ENCODE measurements at places on chromosomes 16 and 17.
A peak's percentile ranks its signal among the peaks of the same experiment; 100 is the strongest.

GRCh38 chr16:28277537-28278388 lies 14.6 kb upstream of the SBK1 start:
- DNase-seq = no peak

DNA sequence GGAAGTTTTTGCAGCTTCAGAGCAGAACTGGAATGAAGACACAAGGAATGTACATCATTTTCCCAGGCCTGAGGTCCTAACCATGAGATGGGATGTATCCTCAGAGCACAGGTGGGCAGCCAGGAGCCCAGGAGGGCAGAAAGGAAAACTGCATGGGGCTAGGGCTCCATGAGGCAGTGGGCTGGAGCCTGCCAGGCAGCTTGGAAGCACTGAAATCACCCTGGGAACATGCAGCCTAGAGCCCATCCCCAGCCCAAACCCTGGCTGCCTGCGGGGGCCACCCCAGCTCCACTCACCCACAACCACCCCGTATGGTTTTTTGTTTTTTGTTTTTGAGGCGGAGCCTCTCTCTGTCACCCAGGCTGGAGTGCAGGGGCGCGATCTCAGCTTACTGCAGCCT lies 86.2 kb upstream of the SIAH1 start:
- DNase-seq = no peak

GRCh38 chr17:27407916-27408864 lies 48.1 kb upstream of the KSR1 start:
- no peak for DNase-seq

- no peak for DNase-seq
Observed at GRCh38 chr17:68382582-68383085, 74.7 kb downstream of the WIPI1 start.

- no peak for DNase-seq
Observed at GRCh38 chr17:58004060-58004459, 3.0 kb downstream of the SRSF1 start.

GRCh38 chr16:54407596-54407995 lies 121.0 kb upstream of the IRX3 start:
- DNase-seq = peak; percentile 25

DNA sequence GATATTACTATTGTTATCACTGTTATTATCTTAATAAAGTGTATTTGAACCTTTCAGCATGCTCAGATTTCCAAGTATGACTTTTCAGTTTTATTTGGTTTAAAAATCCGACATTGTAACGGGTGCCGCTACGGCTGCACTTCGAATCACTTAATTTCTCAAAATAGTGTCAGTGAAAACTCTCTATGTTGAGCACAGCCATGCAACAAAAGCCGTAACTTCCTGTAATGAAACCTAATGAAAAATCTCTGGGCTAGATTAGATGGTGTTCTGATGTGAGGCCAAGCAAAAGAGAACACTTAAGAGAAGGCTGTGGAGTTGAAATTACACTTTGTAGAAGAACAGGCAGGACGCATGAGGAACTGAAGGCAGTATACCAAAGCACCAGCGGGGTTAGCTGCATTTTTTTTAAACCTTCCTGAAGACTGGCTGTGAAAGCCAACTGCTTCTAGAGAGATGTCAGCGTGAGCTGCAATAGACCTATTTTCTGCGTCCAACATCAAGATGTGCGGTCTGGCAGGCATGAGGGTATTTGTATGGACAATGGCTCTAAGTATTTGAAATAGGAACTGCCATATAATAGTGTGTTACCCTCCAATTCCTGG lies 1545.0 kb upstream of the GOT2 start:
- no peak for DNase-seq

DNA sequence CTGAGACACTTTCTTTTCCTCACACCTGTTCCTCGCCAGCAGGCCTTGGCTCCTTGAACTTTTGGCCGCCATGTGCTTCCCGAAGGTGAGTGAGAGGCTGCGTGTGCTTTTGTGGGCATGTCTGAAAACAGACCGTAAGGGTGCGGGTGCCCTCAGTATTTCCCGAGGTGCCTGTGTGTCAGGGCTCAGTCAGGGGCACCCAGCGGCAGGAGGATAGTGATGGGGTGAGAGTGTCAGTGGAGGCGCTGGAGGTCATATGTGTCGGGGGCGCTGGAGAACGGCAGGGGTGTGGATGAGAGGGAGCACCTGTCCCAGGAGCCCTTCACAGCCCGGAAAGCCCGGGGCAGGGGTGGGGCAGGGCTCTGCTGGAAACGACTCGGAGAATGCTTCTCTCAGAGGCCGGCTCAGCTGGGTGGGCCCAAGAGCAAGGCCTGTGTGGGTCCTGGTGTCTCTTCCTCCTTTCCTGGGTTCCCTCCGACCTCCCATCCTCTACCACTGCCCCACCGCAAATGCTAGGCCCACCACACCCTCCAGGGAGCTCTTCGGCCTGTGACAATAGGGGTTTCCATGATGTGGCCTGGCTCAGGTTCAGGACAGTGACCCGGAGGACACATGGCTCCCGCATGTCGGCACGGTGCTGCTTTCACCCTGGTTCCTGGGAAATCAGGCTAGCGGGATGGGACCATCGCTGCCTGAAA lies 451 bp downstream of the IL32 start:
- DNase-seq = no peak

- no peak for DNase-seq
Observed at GRCh38 chr17:10162096-10162495, 36.3 kb downstream of the GAS7 start.

DNA sequence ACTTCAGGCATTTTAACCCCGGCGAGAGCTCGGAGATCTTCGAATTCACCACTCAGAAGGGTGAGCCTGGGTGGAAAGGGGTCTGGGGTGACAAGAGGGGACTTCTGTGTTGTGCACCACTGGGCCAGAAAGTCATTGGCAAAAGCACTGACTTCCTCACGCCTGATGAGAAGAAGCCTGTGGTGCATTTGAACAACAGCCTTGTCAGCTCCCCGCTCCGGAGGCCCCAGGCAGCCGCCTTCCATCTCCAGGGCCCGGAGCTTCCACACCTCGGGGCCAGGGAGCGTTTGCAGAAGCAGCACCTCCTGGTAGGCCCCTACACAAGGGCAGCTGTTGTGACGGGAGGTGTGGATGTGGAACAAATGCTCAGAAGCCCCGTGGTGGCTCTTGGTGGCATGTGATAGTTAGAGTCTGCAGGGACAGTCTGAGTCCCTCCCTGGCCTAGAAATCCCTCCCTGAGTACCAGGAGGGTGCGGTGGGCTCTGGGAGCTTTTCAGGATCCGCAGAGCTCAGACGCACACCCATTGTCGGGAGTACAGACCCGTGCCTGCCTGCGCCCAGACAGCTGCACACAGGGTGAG lies 9.7 kb downstream of the CACNG1 start:
- DNase-seq = no peak

DNA sequence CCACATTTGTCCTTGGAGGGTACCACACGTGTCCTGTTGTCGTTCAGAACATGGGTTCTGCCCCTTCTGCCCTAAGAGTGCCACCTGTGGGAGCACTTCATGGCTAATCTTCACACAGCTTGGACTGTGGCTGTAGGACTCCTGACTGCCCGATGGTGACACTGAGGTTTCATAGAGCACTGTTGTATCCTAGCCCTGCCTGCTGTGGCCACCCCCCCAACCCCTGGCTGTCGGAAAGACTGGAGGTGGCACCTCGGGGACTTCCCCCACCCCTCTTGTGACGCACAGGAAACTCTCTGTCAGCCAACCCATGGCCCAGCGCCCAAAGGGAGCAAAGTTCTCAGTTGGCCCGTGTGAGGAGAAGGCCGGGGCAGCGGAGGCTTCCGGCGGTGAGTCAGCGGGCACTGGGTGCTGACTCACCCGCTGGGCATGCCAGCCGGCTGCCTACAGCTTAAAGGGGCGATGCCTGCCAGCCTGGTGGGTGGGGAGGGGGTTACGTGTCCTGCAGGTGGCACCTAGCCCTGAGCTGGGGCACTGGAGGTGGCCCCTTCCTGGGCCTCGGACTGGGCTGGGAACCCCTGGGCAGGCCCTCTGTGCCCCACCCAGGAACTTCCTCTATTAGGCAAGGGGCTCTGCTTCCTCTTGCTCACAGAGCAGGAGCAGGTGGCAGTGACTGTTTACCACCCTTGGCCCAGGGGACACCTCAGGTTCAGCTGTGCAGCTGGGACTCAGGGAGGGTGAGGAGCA lies 3.4 kb downstream of the MAP2K3 start:
- peak; percentile 94 for DNase-seq

- no peak for DNase-seq
Observed at GRCh38 chr17:2713881-2714280, 2.3 kb upstream of the CLUH start.

DNA sequence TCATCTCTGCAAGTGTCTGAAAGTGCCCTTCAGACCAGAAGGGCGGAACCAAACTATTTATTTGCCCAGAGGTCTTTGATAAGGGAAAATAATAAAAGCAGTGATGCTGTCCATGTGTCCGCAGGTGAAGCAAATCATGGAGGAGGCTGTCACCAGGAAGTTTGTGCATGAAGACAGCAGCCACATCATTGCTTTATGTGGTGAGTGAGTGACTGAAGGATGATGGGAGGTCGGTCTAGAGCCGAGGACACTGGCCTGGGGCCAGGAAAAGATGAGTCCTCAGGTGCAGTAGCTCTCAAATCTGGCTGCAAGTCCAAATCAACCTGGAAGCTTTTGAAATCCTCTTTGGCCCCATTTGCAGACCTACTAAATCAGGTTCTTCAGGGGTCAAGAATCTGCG lies 6.1 kb downstream of the SGSM2 start:
- DNase-seq = no peak

DNA sequence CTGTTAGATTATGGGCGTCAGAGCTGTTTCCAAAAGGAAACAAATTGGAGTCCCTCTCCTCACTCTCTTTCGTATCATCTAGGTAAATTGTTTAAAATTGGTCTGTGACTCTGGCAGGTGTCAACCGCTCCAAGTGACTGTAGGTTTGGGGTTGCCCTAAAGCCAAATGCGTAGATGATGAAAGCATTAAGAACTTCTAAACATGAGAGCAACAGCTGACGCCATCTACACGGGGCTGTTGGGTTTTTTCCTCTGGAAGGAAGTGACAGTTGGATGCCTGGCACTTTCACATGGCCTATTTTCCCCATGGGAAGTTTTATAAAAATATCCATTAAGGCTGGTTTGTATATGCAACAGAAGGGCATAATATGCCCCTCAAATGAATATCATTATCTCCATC lies 215.7 kb upstream of the CACNG5 start:
- no peak for DNase-seq

All from retinal pigment epithelial cell (primary cell).